Fibroblast of skin of left quadriceps (primary cell): ENCODE measurements at places on chromosomes 5 and 9.

DNA sequence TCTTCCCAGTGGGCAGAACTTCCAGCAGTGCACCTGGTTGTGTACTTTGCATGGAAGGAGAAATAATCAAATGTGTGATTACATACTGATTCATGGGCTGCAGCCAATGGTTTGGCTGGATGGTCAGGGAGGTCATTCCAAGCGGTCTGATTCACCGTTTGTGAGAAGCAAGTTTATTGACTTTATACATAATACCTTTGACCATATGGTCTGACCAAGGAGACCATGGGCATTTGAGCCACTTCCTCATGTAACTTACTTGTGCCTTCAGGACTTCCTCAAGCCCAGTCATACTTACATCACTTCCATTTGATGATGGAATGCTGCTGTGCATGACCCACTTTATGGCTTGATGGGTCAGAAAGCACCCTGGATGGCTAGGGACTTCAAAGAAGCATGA, 41.1 kb downstream of the DAP start:
- no peak for DNase-seq

DNA sequence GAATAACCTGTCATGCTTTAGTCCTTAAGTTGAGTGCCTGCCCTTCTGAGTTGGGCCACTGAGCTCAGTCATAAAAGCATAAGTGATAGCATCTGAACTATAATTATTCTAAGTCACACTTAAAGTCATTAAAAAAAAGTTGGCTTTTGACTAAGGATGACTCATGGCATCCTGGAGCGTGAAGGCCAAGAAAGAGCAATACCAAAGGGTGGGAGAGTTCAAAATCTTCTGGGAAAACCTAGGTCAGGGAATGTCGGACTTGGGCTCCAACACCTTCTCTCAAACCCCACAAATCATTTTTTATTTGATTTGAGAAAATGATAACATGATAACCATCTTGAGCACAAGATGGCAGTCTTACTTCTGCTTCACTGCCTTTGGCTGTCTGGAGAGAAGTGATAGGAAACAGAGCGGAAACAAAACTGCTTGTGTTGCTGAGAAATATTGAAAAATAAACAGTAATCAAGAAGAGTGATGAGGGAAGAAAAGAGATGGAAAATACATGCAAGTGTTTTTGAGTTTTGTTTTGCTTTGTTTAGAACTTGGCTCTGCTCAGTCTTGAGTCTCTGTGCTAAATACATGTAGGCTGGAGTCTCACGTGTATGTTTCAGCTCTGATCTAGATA, 16.9 kb upstream of the NTRK2 start:
- DNase-seq = no peak

GRCh38 chr5:50965654-50966375, 299.4 kb downstream of the PARP8 start:
- no peak for DNase-seq

- DNase-seq = no peak
These were observed 852.2 kb downstream of the EFNA5 start for GRCh38 chr5:106818552-106818951.

DNA sequence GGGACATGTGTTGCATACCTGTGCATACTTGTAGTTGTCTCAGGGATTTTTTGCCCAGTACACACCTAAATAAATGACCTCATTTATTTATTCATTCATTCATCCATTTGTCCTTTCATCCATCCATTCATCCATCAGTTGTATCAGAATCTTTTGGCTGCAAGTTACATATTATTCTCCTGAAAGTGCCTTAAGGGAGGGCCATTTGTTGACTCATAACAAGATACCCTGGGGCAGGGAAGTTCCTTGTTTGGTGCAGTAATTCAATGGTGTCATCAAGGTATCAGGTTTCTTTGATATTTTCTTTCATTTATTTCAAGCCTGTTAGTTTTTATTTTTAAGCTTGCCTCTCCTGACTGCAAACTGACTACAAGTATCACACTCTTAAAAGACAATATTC, 597.9 kb upstream of the TLE4 start:
- no peak for DNase-seq

DNA sequence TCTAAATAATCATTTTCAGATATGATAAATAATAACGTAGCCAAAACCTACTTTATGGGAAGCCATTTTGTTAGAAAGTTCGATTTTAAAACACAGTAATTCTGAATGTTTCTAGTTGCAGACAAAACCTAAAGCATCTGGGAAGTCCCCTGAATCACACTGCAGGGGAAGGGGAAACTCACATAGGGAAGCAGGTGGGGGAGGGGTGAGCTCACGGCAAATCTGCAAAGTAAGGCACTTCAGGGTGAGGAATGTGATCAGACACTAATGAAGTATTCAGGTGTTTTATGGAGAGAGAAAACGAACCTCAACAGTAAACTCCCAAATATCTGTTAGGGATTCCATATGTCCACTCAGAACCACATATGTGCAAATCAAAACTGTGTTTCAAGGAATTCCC, 70.7 kb downstream of the EPB41L4A start:
- DNase-seq = no peak

- no peak for DNase-seq
These were observed 307.5 kb downstream of the ZNF608 start for GRCh38 chr5:124438903-124439281.

GRCh38 chr5:127961006-127961762, 122.4 kb upstream of the SLC12A2 start:
- DNase-seq = no peak

DNA sequence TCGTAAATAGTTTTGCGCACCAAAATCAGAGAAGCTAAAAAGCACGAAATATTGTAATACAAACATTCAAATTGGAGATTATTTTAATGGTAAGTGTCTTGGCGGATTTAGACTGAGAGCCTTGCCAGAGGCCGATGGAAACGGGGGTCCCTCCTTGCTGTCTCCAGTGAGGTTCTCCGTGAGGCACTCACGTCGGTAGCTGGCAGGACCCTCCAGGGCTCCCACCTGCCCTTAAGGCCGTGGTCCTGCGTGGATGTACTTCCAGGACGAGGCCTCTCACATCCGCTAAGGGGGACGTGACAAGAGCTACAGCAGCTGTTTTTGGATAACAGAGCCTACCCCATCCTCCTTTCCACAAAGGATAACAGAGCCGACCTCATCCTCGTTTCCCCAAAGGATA, 7.9 kb downstream of the NKD2 start:
- no peak for DNase-seq

DNA sequence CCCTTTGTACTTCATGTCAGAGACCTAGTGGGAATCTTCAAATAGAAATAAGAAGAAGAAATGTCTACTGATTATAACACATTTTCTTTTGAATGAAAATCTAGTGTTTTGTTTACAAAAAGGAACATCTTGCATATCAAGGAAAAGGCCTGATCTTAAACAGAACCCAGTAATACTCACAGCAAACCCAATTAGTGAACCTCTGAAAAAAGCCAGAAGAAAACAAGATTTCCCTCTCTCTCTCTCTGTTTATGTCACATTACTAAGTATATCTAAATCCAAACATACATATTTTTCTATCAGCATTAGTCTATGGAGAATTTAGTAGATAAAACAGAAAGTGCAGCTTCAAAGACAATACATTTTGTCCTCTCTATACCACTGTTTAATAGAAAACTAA, 457.9 kb downstream of the NR2F1-AS1 start:
- DNase-seq = no peak

DNA sequence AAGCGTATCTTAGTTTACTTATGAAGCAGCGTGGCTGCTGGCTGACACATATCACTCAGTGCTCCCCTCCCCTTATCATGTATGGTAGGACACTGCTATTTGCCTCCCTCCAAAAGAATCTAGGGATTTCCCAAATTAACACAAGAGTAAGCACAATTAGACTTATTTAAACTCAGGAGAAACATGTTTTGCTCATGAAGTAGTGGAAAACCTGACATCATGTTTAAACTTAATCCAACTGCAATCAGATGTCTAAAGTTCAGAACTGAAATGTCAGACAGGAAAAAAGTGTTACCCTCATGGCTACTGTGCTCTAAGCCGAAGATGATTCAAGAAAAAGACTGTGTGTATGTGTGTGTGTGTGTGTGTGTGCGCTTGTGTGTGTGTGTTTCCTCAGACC, 324.1 kb upstream of the TNC start:
- no peak for DNase-seq

GRCh38 chr5:157677931-157678330, 6.6 kb downstream of the C5orf52 start:
- DNase-seq = no peak

GRCh38 chr9:19665146-19665863, 123.5 kb downstream of the SLC24A2 start:
- no peak for DNase-seq

DNA sequence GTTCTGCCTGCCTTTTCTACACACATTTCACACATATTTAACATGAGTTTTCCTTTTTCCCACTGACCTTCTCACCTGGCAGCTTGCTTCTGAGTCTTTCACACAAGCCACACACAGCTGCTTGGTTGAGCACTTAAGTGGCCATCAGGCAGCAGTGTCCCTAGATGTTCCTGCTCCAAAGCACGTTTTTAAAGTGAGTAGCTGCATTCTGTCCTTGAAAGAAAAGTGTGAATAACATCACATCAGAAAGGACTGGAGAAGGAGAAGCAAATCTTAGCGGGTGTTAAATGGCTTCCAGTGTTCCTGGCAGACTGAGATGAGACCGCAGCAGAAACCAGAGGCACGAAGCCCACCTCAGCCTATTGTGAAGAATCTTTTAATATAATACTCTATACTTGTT, 209.2 kb upstream of the IRX4 start:
- DNase-seq = no peak

- DNase-seq = no peak
These were observed 112.3 kb upstream of the ADAMTSL1 start for GRCh38 chr9:18361646-18362045.
